ENCODE measurements at places on chromosomes 1 and 21.

DNA sequence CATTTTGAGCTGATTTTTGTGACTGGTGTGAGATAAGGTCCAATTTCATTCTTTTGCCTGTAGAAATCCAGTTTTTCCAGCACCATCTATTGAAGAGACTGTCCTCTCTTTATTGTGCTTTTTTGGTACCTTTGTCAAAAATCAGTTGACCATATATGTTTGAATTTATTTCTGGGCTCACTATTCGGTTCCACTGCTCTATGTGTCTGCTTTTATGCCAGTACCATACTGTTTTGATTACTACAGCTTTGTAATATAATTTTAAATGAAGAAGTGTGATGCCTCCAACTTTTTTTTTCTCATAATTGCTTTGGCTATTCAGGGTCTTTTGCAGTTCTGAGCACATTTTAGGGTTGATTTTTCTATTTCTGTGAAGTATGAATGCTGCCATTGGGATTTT, 69.0 kb downstream of the LAMC2 start:
- no peak for DNase-seq

DNA sequence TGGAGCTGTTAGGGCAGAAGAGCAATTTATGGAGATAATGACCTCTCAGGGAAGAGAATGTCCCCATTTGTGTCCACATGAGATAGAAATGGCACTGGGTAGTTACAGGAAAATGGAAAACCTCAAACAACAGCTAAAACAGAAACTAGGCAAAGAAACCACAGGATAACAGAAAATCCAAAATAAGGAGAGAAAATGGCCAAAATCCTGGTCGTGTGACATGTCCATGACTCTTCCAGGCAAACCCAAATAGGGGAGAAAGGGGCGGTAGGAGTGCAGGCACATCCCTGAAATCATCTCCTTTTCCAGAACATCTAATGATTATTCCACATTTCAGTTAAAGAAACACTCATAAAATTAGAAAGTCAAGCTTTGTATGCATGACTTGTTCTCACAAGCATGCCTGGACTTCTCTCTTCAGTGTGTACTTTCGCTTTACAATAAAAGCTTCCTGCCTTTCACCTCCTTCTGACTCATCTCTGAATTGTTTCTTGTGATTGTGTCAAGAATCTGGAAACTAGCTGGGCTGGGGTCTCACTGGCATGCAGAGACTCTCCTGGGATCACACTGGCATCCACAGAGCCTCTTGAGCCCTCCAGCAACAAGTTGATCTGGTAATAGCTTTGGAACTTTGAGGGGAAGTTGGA, 171.4 kb upstream of the ZP4 start:
- DNase-seq, result no peak

DNA sequence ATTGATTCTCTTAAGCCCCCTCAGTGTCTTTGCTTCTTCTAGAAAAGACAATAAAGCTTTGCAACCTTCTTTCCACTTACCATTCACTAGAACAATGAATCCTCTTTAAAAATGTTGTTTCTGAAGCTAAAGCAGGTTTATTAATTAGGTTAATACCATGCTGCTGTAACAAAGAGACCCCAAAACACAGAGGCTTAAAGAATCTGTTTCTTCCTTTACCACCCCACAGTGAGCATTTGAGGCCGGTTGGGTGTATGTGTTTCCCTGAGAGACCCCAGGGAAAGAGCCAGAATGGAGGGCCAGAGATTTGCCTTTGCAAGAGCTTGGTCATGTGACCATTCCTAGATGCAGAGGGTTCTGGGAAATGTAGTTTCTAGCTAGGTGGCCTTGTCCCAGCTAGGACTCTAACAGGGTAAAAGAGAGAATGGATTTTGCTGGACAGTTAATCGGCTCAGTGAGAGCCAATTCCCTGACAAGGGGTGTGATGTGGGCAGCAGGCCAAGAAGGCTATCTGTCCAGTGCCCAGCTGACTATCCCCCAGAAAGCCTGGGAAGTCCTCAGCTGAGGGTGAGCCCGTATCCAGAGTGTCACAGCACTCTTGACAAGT, 191.8 kb upstream of the TMEM51 start:
- no peak for DNase-seq

- DNase-seq, result no peak
Observed at GRCh38 chr1:7296968-7297367, 474.1 kb upstream of the VAMP3 start.

- DNase-seq, result no peak
Observed at GRCh38 chr1:3124246-3124645, 55.2 kb downstream of the PRDM16 start.

- DNase-seq, result no peak
Observed at GRCh38 chr1:204672482-204673121, 12.9 kb downstream of the LRRN2 start.

GRCh38 chr1:220526294-220526693, 1.6 kb upstream of the MARK1 start:
- no peak for DNase-seq

DNA sequence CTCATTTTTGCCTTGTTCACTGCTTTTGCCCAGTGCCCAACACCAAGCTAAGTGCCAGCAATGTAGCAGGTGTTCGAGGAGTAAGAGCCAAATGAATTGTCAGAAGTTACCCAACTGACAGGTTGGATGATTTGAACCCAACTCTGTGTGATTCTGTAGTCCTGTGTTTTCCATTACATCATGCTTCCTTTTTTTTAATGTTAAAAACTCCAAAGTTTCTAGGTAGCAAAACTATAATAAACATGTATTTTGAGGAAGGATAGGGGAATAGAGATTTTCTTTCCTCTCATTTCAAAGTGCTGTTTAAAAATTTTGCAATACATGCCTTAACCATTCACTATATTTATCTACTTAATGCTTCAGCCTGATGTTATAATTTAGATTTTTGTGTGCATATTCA, 34.1 kb downstream of the BCL9 start:
- no peak for DNase-seq

- no peak for DNase-seq
Observed at GRCh38 chr21:45431781-45432572, 27.0 kb downstream of the COL18A1 start.

GRCh38 chr1:61100578-61100977, 18.2 kb downstream of the NFIA start:
- DNase-seq, result no peak

DNA sequence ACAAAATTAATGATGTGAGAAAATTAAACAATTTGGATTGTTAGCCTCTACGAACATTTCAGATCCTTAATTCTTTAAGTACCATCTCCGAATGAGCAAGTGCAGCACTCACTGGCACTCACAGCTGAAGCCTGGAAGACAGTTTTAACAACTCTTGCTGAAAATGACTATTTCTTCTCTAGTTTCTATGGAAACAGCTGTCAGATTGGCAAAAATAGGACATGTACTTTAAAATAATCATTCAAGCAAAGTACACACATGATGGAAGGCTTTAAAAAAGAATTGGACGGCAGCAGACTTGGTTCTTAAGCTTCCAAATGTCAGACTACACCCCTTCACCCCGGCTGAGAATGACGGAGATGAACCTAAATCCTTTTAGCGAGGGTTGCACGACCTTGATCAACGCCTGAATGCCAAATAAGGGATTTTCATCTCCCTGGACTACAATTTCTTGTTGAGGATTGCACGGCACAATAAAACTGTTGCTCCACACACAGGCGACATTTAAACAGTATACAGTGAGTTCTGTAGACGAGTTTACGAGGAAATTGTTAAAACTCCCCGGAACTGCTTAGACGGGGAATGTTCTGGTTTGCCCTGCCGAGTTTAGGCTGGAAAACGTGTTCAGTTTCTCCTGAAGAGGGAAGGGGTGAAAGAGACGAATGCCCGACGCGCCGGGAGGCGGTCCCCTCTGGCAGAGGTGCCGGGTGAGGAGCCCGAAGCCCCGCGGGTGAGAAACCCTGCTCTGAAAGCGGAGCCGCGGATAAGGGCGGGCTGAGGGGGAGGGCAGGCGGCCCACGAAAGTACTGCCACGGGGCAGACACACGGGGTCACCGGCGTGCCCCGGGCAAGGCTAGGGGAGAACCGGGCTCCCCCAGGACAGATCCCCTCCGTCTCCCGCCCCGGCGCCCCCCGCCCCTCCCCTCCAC, 671 bp downstream of the OMA1 start:
- peak; percentile 52 for DNase-seq

DNA sequence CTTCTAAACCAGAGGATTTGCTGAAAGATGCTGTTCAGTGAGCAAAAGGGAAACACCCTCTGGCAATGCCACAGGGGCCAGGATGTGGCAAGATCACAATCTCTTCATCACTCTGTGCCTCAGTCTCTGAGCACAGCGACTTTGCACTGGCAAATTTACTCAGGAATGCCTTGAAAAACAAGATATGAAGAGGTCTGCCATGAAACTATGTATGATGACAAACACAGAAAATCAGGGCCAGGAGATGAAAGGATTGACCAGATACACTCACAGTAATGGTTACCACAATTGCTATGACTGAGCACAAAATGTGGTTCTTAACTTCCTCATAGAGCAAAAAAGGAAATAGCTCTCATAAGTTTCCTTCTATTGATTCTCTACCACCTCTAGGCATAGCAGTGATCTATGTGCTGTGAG, 5.8 kb downstream of the TTC13 start:
- no peak for DNase-seq

GRCh38 chr1:66704177-66704875, 47.9 kb upstream of the DYNLT5 start:
- no peak for DNase-seq

GRCh38 chr1:162316187-162316586, 60.5 kb downstream of the SPATA46 start:
- no peak for DNase-seq

GRCh38 chr21:16794950-16795349, 717.9 kb upstream of the CXADR start:
- peak; percentile 8 for DNase-seq

- no peak for DNase-seq
Observed at GRCh38 chr1:23522244-23522982, 8.6 kb downstream of the E2F2 start.

DNA sequence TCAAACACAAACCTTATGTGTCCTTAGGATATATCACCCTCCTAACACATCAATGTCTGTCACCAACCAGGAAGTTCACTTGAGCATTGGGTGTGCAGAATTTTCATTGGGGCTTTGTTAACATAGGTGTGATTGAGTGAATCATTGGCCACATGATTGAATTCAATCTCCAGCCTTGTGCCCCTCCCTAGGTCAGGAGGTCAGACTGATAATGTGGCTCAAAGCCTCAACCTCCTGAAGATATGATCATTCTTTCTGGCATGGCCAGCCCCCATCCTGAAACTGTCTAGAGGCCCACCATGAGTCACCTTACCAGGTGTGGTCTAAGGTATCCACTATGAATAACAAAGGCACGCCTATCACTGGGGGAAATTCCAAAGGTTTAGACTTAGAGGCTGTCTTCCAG, 90.1 kb downstream of the PKN2 start:
- DNase-seq, result no peak

DNA sequence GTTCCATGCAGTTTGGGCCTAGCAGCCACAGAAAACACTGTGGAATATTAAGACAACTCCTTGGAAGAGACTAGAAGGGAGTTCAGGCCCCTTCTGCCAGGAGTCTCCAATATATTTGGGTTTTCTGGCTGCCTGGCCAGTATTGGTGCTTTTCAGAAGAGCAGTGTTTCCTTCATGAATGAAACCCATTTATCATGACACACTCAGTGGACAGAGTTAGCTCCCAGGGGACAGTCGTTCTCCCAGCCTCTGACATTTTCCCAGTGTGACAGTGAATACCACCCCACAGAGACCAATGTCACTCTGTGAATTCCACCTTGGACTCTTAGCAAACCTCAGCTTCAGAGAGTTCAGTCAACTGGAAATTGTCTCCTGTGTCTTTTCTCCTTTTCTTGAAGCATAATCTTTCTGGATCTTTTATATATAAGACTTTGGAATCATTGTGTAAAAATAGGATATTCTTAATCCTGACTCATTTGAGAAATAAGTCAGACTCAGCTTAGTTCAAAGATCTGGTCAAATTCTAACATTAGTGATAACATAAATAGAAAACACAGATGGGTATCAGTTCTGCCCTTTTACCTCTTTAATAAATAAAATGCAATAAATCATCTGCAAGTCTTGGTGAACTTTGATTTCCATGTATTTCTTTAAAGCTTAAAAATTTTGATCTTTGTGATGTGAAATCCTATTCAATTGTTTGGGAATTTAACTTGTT, 40.4 kb downstream of the GNG12 start:
- no peak for DNase-seq

GRCh38 chr21:33259995-33260394, 6.2 kb upstream of the IL10RB start:
- DNase-seq, result no peak

- DNase-seq, result peak; percentile 18
Observed at GRCh38 chr1:31381394-31382294, 8.8 kb upstream of the FABP3 start.

- DNase-seq, result no peak
Observed at GRCh38 chr1:228197555-228198147, 10.2 kb upstream of the OBSCN start.

GRCh38 chr1:73065339-73066041, 783.2 kb upstream of the NEGR1 start:
- DNase-seq, result no peak
